ENCODE measurements at places on chromosomes 12 and 14.

GRCh38 chr12:31363831-31364230, 37.9 kb upstream of the SINHCAF start:
- DNase-seq: no peak

DNA sequence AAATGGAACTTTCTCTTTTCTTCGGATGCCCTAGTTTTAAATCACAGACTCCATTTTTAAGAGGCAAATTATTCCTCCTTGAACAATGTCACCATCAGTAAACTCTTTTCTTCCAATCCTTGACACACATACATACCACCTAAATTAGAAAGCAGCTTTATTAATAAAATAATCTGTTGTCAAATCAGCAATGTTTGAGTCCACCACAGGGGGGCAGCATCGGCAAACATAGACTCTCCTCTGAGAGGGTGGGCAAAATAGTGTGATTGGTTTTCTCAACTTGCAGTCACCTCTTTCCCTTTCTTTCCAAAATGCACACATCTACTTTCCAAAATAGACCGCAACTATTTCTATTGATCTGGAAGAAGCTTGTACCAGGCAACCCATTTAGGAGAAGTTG, 438.4 kb upstream of the OR4E1 start:
- DNase-seq: no peak

DNA sequence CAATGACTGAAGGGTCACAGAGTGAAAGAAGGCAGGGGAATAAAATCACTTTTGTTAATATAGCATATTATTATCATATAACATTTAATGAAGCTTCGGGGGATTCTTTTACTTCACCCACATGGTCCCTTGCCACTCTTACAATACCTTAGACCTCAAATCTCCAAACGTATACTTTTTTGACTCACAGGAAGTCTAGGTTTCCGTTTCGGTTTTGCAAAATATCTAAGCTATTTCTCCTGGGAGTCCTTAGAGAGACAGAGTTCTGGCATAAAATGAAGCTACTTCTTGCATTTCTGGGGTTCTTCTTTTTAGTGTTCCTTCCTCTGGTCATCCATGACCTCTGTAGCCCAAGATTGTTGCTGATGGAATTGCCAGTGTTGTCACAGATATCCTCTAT, 590.5 kb upstream of the ATP2B1 start:
- no peak for DNase-seq

GRCh38 chr12:83954956-83955601, 957.5 kb downstream of the SLC6A15 start:
- no peak for DNase-seq

DNA sequence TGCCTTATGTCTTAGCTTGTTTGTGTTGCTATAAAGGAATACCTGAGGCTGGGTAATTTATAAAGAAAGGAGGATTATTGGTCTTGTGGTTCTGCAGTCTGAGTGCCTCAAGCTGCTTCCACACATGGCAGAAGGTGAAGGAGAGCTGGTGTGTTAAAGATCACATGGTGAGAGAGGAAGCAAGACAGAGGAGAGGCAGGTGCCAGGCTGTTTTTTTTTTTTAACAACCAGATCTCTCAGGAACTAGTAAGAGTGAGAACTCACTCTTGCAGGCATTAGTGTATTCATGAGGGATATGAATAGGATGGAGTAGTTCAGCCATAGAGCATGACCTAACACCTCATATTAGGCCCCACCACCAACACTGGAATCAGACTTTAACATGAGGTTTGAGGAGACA, 123.4 kb downstream of the CMAS start:
- DNase-seq: no peak

DNA sequence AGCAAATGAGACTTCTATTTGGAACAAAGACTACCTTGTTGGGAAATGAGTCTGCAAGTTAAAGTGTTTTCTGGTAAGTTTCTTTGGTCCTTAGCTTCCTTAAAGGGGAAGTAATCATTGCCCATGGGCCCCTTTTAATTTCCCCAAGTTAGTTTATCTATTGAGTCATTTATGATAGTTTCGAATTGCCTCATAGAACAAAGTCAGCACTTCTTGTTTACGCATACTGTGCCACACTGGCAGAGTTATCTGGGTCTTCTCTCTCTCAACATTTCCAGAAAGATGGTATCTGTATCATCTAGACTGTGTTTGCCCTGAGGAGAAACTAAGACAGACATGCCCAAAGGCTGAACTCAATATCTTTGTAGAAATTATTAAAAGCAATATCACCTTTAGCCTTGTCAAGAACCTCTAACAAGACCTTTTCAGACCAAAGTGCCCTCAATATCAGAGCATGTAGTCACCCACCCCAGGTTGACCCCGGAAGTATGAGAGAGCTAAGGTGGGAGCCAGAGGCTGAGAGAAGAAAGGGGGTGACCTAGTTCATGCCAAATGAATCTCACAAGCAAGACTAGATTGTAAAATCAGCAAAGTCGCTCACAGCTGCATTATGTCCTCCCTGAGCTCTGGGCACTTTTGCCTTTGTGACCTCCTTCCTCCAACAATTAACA, 40.0 kb downstream of the GPR65 start:
- DNase-seq: no peak

All from RWPE2 (cell line).